T-cell (primary cell): ENCODE measurements at places on chromosomes 13 and 19.

DNA sequence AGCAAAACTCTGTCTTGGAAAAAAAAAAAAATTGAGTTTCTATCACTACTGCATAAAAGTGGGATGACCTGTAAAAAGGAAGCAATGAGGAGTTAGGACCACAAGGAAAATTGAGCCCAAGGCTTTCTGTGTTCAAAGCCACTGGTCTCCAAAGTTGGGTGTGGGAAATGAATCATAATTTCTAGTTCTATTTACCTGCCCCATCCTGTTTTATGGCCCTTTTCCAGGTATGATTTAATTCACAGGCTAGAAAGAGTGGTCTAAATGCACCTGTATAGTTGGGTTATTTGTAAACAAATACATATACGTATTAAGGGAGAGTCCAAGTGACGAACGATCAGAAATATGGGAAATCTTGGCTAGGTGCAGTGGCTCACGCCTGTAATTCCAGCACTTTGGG lies 5.9 kb upstream of the DCAF15 start:
- no peak overlapping the region for H3K4me3 ChIP-seq
- H3K27ac ChIP-seq, result no peak overlapping the region
- no peak for DNase-seq
- no peaks in the 10 kb centered on the region for H3K4me1 ChIP-seq

GRCh38 chr13:28641600-28641926 lies 17.4 kb upstream of the POMP start:
- DNase-seq, result no peak
- H3K27me3 ChIP-seq, result peaks cover 6% of the 10 kb centered on the region
- no peak overlapping the region for H3K27ac ChIP-seq
- H3K4me3 ChIP-seq, result no peak overlapping the region

- peaks cover 9% of the 10 kb centered on the region for H3K36me3 ChIP-seq
- no peak for DNase-seq
- no peak overlapping the region for H3K4me3 ChIP-seq
- H3K27me3 ChIP-seq, result no peaks in the 10 kb centered on the region
- no peak overlapping the region for H3K27ac ChIP-seq
- peaks cover 7% of the 10 kb centered on the region for H3K4me1 ChIP-seq
These were observed 16.9 kb downstream of the TFDP1 start for GRCh38 chr13:113601166-113602070.

- no peaks in the 10 kb centered on the region for H3K36me3 ChIP-seq
- H3K27ac ChIP-seq, result no peak overlapping the region
- peaks cover 17% of the 10 kb centered on the region for H3K27me3 ChIP-seq
- H3K4me1 ChIP-seq, result no peaks in the 10 kb centered on the region
- DNase-seq, result no peak
- H3K4me3 ChIP-seq, result no peak overlapping the region
These were observed 7.2 kb downstream of the ATP8A2 start for GRCh38 chr13:25379011-25379410.

- no peak for DNase-seq
- H3K27ac ChIP-seq, result no peak overlapping the region
- no peaks in the 10 kb centered on the region for H3K36me3 ChIP-seq
- no peaks in the 10 kb centered on the region for H3K27me3 ChIP-seq
- peaks cover 6% of the 10 kb centered on the region for H3K4me1 ChIP-seq
These were observed 68.4 kb downstream of the SPATA13 start for GRCh38 chr13:24228852-24229458.

GRCh38 chr13:66635526-66635925 lies 594.6 kb downstream of the PCDH9 start:
- H3K27ac ChIP-seq, result no peak overlapping the region
- DNase-seq, result no peak

DNA sequence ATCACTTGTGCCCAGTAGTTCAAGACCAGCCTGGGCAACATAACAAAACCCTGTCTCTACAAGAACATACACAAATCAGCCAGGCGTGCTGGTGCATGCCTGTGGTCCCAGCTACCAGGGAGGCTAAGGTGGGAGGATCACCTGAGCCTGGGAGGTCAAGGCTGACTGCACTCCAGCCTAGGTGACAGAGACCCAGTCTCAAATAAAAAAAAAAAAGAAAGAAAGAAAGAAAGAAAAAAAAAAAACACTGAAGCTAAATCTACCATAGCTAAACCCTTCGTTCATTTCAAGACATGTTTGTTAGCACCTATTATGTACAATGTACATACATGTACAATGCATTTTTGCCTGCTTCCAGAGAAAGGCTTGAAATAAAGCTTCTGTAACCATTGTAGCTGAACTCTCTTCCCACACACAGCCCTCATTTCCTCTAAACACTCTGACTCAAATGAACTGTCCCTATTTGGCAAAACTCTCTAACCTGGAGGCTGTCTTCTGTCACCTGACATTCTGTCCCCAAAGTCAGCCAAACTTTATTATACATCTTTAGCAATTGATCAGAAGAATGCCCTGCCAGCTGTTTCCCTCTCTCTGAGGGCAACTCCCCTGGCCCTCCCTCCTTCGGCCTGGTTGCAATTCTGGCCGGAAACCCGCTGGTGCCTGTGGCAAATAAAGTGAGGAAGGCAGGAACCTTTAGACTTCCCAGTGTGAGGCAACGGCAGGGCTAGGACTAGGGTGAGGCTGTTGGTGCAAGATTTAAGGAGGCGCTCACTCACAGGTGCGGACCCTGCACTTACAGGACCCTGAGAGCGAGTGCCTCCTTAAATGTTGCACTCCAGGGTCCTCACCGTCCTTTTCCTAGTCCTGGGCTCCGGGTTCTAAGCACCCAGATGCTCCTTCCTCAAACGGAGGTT lies 1.8 kb downstream of the ETHE1 start:
- peaks cover 28% of the 10 kb centered on the region for H3K4me1 ChIP-seq
- H3K27ac ChIP-seq, result peak overlapping the region; percentile 66
- DNase-seq, result no peak
- H3K27me3 ChIP-seq, result no peaks in the 10 kb centered on the region
- peak overlapping the region; percentile 93 for H3K4me3 ChIP-seq
